ENCODE measurements at places on chromosomes 2 and 18.

DNA sequence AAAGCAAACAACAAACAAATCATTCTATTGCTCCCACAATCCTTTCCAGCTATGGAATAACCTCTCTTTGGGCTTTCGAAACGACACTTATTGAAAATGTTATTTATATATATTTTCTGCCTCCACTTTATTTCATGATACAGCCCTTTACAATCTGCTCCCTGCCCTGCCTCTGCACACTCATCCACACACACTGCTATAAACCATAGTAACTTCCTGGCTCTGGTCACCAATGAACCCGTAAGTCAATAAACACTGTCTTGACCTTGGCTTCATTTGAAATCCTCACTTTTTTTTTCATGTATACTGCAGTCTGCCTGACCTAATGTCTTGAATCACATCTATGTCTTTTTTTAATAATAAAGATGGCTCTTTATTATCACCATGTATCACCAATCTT lies 161.5 kb downstream of the SLC39A10 start:
- DNase-seq: no peak

- DNase-seq: no peak
These were observed 63.9 kb downstream of the COMMD1 start for GRCh38 chr2:61969376-61969775.

DNA sequence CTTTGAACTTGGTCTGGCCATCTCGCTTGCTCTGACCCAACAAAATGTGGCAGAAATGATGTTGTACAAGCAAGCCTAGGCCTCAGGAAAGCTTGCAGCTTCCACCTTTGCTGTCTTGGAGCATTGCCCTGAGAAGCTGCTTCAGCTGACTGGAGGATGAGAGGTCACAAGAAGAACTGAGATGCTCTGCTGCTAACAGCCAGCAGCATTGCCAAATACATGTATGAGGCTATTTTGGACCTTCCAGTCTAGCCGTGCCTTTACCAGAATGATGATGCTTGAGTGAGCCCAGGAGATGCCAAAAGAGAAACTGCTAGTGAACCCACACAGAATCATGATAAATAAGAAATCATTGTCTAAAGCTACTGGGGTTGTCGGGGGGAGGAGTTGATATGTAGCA lies 13.2 kb upstream of the ITGAV start:
- no peak for DNase-seq

- no peak for DNase-seq
These were observed 74.2 kb downstream of the TNS1 start for GRCh38 chr2:217928324-217929181.

GRCh38 chr2:98153481-98153880 lies 66.5 kb downstream of the VWA3B start:
- DNase-seq: no peak

DNA sequence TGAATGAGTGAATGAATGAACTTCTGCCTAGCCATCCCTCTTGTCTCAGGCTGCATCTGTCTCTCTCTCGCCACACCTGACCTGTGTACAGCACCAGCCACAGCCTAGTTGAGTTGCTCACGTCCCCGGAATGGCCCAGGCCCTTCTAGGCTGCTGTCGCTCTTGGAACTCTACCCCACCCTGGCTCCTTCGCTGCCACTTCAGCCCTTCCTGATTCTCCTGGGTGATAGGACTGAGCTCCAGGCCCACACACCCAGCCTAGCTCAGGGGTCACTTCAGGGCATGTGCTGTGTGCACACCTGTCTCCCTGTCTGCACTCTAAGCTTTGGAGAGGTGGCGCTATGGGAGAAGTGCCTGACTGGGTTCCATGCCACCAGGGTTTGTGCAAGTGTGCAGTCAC lies 236.6 kb downstream of the GLI2 start:
- DNase-seq: no peak

DNA sequence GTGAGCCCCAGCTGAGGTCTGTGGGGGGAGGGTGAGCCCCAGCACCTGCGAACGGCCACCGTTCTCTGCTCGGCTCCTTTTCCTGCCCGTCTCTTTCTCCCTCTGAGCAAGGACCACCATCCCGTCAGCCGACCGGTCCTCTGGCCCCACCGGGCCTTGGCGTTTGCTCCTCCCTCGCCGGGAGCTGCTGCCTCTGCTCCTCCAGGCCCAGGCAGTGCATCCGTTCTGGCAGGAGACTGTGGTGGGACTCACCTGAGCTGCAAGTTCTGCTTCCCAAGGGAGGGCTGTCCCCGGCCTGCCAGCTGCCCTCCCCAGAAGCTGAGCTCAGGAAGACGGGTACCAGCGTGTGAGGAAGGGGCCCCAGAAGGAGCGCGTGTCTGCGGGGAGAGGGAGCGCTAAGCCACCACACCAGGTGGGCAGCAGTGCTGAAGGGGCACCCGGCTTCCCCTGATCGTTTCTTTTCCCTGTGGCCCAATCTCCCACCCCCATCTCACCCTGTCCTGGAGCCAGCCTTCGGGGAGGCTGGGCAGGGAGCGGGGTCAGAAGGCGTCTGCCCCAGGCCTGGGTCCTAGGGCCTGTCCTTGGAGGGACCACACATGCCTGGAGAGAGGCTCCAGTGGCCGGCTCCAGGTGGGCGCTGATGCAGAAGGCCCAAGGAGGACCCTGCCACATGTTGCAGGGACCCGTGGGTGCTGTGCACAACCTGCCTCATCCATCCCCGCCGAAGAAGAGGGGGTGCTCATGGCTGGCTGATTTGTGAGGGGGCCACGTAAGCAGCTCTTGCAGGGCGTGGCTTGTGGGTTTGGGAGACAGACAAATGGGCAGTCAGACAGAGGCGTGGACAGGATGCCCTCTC lies 2.5 kb upstream of the RTP5 start:
- DNase-seq: no peak

- DNase-seq: no peak
These were observed 168.1 kb upstream of the NCK2 start for GRCh38 chr2:105576440-105577241.

GRCh38 chr2:80548469-80548868 lies 243.9 kb upstream of the LRRTM1 start:
- DNase-seq: no peak

DNA sequence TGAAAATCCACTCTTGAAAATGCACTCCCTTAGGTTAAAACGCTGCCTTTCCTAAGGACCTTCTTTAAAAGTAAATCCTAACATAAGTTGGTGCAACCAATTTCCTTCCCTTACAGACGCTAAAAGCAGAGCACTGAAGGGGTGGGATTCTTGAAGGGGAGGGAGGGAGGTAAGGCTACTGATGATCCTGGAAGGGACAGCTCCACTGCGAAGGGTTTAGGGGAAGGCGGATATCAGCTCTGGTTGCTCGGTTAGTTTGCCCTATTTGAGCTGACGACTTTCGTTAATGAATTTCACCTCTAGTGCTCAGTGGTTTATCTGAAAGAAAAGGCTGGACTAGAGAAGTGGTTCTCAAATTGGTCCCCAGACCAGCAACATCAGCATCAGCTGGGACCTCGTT lies 49.7 kb upstream of the SIGLEC15 start:
- DNase-seq: no peak

GRCh38 chr2:110838657-110839384 lies 106.4 kb downstream of the ACOXL start:
- DNase-seq: no peak

- no peak for DNase-seq
These were observed 404.4 kb upstream of the MEIS1 start for GRCh38 chr2:66030553-66030952.

DNA sequence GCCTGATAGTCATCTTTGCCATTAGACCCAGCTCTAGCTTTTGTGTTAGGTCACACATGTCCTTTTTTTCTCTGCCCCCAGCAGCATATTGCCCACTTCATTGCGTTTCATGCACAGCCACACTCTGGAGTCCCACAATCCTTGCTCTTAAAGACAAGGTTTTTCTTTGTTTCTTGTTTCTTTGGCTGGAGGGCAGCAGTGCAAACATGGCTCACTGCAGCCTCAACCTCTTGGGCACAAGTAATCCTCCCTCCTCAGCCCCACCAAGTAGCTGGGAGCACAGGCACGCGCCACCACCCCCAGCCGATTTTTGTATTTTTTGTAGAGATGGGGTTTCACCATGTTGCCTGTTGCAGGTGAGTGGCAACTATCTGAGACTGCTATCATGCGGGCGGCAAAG lies 16.9 kb upstream of the PAPOLG start:
- no peak for DNase-seq
